Fibroblast of villous mesenchyme (primary cell): ENCODE measurements at places on chromosomes 12 and 14. TPM values are rescaled to one million over a fixed set of nuclear protein-coding genes. Genes with fewer than 3 reads are reported as not detected.

DNA sequence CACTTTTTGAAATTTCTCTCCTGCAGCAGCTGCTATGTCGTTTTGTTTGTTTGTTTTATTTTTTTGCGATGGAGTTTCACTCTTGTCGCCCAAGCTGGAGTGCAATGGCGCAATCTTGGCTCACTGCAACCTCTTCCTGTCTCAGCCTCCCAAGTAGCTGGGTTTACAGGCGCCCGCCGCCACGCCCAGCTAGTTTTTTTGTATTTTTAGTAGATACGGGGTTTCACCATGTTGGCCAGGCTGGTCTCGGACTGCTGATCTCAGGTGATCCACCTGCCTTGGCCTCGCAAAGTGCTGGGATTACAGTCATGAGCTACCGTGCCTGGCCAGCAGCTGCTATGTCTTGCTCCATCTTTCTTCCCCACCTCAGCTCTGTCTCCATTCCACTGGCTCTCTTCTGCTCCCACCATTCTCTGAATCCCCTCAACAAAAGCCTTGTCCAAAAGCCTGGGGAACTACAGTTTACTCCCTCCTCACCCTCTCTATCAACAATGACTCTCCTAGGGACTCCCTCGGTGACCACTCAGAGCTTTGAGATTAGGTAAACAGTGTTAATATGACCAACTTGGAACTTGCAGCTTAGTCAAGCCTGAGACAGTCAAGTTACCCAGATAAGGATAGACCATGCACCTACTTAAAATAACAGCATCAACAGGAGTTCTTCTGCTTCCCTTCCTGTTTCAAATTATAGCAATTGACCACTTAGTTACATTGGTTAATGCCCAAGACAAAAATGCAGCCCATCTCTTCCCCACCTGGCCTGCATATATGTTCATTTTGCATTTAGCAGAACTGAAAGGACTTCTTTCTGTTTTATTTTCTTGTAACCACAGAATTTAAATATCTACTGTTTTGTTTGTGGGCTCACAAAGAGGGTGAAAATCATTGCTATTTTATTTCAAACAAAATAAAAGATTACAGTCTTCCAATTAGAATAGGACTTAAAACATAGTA, 189.0 kb upstream of the AMIGO2 start:
- DNase-seq: no peak

GRCh38 chr14:33762161-33762851, 188.6 kb downstream of the EGLN3 start:
- no peak for DNase-seq

The KERA gene
- not detected in 2 replicates for total RNA-seq

The CPM gene
- 8.4 and 23.3 TPM in 2 replicates for total RNA-seq

GRCh38 chr14:56992332-56992820, 182.1 kb upstream of the OTX2 start:
- DNase-seq: no peak
